ENCODE measurements at places on chromosomes 5 and 9. TPM values are rescaled to one million over a fixed set of nuclear protein-coding genes. Genes with fewer than 3 reads are reported as not detected.
A peak's percentile ranks its signal among the peaks of the same experiment; 100 is the strongest.

Gene LRRC19
- 0.55 TPM for total RNA-seq

Gene GPR150
- 0.23 TPM for total RNA-seq

DNA sequence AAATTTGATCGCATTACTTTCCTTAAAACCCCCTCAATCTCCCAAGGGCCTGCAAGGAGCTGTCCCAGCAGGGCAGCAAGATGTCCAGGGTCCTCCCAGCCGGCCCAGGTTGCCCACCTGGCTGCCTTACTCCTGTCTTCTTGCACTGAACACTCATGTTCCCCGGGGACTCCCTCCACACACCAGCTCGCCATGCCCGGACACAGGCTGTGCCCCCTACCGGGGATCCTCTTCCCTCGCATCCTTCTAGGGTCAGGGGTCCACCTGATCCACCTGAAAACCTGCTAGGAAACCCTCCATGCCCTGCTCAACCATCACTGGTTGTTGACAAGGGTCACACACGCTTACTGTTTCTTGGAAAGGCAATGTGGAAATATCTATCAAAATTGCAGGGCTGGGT is 172.0 kb upstream of the MSX2 start:
- no peak for DNase-seq

Gene FOXD4
- total RNA-seq, result not detected

- DNase-seq, result no peak
Measured at GRCh38 chr5:170112876-170113521, 7.3 kb downstream of the FOXI1 start.

GRCh38 chr9:112750764-112751055 is 150 bp downstream of the SNX30 start:
- no peak for DNase-seq

- DNase-seq, result peak; percentile 16
Measured at GRCh38 chr5:10329446-10329819, 21.7 kb upstream of the CMBL start.

Gene FBXL7
- total RNA-seq, result 1.1 TPM

- no peak for DNase-seq
Measured at GRCh38 chr9:100083448-100084127, 15.2 kb downstream of the ERP44 start.

DNA sequence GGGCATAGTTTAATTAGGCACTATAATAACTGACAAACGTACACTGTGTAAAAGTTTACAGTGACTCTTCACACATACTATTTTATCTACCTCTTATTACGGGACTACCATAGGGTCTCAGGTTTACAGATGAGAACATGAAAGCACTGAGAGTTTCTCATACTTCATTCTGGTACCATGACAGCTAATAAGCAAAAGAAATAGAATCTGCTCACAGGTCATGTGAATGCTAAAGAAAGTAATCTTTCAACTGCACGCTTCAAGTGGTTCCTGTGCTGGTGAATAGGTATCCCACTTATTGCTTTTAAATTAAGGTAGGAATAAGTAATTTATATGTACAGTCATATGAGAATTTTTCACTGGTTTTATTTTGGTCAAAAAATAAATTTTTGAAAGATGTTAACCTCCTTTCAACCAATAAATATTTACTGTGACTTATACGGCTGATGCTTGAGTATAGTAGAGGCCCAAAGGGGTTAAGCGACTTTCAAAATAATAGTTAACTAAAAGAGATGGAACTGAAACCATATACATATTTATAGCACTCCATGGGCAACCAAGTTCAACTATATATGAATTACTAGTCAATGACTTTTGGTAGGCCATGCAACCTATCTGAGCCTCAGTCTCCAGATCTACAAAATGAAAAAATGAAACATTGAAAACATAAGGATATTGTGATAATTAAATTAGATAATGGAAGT is 8.1 kb downstream of the CDKN2A start:
- DNase-seq, result no peak

DNA sequence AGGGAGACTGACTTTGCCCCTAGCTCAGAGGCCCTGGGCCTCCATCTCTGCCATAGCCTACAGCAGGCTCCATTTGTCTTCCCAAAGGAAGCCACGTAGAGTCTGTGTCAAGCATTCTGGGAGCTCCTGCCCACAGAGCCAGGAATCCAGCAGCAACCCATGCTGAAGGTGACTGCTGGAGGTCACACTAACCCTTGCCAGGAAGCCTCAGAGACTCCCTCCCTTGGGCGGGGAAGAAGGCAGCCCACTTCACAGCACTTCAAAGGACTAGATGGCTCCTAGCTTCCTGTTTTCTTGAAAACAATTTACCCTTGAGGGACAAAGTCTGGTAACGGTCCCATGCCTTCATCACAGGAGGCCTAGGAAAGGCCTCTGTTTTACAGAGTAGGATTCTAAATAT is 1.7 kb downstream of the CKMT2 start:
- DNase-seq, result no peak

Gene STK32A
- total RNA-seq, result 0.23 TPM

DNA sequence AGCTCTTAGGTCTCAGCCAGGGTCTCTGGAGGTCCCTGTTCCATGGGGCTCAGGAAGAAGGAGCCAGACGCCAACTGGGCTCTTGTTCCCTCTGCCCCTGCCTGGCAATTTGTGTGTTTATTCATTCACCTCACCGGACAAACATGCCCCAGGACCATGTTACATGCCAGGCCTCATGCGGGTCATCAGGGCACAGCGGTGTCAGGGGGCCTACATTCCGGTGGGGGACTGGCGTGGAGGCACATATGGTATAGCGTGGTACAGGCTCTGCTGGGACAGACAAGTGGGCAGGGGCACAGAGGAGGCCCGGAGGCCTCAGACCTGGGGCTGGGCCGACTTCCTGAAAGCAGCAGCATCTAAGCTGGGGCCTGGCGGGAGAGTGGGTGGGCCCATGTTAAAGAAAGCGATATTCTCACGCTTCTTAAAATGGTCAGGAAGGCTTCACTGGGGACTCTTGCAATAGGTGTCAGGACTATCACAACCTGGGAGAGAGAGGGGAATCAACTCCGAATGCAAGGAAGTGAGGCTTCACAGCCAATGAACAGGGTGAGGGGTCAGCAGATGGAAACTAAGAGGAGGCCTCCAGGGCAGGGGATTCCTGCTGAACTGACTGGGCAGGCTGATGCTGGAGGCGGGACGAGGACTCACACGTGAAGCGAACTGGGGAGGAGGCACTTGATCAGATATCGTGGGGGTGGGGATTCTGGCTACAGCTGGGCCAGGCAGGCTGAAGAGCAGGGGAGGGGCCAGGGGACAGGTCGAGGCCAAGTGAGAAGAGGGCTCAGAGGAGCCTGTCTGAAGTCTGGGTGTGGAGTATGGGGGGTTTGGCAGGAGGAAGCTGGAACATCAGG is 41.9 kb downstream of the NCS1 start:
- DNase-seq, result no peak

DNA sequence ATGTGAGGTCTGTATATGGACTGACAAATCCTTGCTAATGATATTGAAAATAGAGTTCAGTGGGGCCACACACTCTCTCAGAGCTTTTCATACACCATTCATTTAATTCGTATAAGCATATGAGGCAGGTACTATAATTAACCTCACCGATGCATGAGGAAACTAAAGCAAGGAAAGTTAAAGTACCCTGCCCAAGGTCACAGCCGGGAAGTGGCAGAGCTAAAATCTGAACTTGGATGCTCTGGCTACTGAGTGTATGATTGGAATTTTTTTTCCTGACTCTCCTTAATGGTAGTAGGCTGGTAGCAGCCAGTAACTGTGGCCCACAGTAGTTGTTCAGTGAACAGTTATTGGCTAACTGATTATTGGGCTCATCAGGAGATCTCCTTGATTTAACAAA is 135.3 kb downstream of the NUDT12 start:
- DNase-seq, result no peak

- DNase-seq, result no peak
Measured at GRCh38 chr5:114898602-114899001, 271.1 kb downstream of the TRIM36 start.

DNA sequence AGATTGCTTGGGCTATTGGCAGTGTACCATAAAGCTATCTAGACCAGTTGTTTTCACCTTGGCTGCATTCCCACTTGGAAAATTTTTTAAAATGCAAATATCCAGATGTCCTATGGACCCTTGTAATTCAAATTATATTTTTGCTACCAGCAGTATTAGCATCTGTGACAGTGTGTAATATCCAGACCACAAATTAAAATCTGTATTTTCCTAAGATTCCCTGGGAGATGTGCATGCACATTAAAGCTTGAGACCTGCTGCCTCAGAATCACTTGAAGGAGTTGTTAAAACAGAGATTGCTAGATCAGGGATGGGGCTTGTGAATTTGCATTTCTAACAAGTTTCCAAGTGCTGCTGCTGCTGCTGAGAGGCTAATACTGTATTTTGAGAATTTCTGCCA is 381.2 kb upstream of the PDE4D start:
- DNase-seq, result no peak

Gene SPTAN1
- 75.7 TPM for total RNA-seq

DNA sequence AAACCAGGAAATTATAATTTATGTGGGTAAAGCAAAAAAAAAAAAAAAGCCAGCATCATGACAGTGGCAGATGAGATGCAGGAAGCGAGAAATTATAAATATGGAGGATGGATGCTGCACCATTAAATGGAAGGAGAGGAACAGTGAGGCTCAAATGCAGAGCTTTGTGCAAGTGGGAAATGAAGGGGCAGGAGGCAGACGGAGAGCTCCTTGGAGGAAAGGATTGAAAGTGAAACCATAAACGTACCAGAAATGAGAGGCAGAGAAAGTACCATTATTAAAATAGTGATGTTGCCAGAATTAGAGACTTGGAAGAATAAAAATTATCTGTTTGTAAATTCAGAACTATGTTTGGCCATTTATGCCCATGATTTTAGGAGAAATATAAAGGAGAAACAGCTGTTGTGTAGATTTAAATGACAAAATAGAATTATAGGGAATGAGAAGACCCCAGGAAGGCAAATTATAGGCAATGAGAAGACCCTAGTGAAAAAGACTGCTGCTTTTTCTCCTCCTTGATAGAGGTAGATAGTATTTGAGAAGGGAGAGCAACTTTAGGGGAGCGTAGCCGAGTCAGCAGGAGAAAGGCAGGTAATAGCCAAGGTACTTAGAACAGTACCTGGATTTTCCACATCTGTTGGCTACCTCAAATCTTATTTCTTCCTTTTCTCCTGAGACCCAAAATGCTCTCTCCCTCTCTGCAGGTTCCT is 341.0 kb upstream of the CD180 start:
- DNase-seq, result no peak

GRCh38 chr9:113803811-113804589 is 72.1 kb upstream of the ZNF618 start:
- no peak for DNase-seq

DNA sequence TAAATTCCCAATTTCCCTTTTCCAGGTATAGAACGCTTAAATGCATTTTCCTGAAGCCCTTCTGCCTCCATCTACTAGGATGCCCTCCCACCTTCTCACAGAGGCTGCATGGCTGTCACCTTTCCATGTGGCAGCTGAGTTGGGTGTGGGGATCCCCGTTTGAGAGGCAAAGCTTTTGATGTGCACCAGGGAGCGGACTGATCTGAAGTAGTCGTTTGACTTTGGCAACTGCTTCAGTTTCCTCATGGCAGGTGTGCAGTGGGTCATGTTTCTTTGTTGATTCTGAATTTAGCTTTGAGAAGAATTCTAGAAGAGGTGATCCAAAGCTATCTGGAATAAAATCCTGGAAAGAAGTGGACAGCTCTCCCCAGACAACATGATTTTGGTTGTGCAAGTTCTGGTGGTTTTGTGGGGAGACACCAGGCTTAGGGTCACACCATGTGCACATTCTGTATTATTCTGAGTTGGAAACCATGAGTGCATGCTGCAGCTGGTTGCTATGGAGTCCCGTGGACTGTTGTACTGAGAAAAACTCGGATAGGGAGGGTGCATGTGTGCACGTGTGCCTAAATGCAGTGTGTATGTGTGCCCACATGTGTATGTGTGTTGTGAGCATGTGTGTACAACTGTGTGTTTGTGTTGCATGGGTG is 63.5 kb downstream of the GADD45G start:
- no peak for DNase-seq

- DNase-seq, result peak; percentile 68
Measured at GRCh38 chr9:127214421-127215267, 49.9 kb upstream of the GARNL3 start.

Gene PCDHGA10
- 2.2 TPM for total RNA-seq

DNA sequence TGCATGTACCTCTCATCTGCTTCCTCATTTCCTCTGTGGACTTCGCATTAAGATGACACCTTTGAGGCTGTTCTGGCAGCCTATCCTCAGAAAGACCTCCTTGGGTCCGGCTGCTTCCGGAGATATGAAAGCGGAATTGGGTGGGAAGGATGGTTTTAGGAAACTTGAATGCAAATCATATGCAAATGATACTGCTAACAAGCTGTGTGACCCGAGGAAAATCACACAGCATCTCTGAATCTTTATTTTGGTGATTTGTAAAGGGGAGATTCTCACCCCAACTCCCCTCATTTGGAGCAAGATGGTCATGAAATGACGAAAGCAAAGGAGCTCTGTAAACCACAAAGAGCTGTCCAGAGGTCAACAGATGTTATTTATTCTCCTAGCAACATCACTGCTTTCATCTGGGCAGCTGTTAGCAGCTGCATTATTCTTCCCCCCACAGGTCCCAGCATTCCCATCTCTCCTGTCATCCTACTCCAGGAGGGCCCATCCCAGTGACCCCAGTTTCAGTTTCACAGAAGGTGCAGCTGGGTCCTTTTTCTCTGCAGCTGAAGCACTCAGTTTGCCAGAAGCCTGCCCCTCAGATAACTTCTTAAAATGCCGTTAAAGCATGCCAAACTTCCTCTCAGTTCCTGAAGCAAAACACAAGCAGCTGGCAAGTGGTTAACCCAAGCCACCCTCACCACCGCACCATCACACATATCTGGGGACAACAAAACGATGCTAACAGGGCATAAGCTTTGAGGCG is 269.5 kb downstream of the SEC61B start:
- no peak for DNase-seq

GRCh38 chr5:74406844-74407243 is 233.7 kb downstream of the ENC1 start:
- DNase-seq, result no peak

- DNase-seq, result no peak
Measured at GRCh38 chr9:6024035-6024554, 8.7 kb upstream of the RANBP6 start.

Gene HMGCS1
- 42.8 TPM for total RNA-seq

Gene HAPLN1
- not detected for total RNA-seq

DNA sequence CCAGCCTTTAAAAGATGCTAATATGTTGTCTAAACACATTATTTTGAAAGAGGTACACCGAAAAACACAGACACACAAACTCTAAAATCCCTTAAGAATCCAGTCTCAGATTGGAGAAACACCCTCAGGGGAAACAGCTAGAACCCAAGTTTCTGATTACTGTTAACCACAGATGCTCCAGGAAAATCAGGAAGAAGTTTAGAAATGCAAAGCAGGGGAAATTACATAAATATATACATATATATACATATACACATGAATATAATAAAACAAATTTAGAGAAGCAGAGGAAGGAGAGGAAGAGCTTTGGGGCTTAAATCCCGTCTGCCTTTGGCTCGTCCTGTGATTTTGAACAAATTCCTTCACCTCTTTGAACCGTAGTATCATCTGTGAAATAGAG is 73.2 kb upstream of the KLF4 start:
- DNase-seq, result no peak

Gene ADAMTS19
- 0.23 TPM for total RNA-seq

Data from left lobe of liver (tissue), 2 donors.